ENCODE measurements at places on chromosomes 7 and 10.
A peak's percentile ranks its signal among the peaks of the same experiment; 100 is the strongest.

DNA sequence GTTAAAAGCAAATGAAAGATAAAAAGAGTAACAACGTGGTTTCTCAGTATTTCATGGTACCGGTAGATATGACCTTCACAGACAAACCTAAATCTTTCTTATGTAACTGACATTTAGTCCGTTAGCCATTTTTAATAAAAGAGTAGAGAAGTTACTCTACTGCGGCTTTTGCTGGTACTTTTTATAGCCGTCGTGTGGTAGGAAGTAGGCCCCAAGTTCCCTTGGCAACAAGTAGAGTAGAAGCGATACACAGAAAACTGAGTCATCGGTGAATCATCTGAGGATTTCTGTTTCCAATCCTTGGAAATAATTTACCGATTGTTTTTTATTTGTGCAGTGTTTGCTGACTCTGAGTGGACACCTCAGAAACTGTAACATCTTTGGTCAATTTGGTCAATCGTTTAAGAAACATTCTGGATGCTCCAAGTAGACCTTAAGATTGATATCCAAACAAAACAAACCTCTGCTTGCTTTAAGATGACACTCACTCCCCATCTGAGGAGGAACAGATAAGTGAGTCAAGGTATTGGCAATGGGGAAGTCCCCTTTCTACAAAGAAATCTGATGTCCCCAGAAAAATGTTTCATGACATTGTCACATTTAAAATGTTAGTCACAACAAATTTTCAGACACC, 63.9 kb upstream of the AHR start:
- DNase-seq = peak; percentile 91

DNA sequence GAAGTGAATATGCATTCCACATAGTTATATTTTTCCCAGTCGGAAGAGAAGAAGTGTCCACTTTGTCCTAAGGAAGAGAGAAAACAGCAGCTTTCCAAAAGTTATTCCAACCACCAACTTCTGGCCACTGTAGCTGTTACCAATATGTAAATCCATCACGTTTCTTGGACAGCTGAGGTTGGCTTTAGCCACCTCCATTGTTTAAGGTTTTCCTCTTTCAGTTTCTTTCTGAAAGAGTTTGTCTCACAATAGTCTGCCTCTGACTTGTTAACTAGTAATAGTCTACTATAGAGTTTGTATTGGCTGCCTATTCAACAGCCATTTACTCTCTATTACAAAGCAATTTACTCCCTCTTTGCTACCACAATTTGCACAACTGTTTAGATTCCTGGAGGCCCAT, 457.6 kb upstream of the LRRN3 start:
- no peak for DNase-seq

- DNase-seq = no peak
These were observed 243.7 kb downstream of the INHBA start for GRCh38 chr7:41459183-41459582.

DNA sequence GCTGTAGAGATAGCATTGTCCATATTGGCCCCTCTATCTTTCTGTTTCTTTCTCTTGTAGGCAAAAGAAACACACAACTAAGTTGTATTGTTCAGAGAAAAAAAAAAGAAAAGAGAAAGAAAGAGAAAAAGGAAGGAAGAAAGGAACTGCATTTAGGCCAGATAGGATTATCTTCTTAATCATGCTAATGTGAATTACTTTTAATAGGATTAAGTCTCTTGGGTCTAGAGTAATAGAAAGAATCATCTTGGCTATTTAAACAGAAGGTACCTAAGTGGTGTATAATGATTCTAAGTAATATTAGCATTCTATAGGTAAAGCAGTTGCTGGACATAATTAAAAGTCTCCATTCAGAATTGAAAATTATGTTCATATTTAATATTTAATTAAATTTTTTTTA, 42.2 kb downstream of the GPR85 start:
- DNase-seq = no peak

- DNase-seq = peak; percentile 28
These were observed 13.0 kb upstream of the WIPI2 start for GRCh38 chr7:5177060-5177459.

- no peak for DNase-seq
These were observed 11.1 kb downstream of the PNLIPRP2 start for GRCh38 chr10:116631871-116632295.

- no peak for DNase-seq
These were observed 76.4 kb downstream of the LARP4B start for GRCh38 chr10:855079-855478.

GRCh38 chr10:124348801-124349200, 69.9 kb downstream of the OAT start:
- DNase-seq = no peak

GRCh38 chr10:101030496-101031127, 317 bp downstream of the PDZD7 start:
- DNase-seq = no peak

- no peak for DNase-seq
These were observed 193.5 kb downstream of the MGMT start for GRCh38 chr10:129660569-129660968.

DNA sequence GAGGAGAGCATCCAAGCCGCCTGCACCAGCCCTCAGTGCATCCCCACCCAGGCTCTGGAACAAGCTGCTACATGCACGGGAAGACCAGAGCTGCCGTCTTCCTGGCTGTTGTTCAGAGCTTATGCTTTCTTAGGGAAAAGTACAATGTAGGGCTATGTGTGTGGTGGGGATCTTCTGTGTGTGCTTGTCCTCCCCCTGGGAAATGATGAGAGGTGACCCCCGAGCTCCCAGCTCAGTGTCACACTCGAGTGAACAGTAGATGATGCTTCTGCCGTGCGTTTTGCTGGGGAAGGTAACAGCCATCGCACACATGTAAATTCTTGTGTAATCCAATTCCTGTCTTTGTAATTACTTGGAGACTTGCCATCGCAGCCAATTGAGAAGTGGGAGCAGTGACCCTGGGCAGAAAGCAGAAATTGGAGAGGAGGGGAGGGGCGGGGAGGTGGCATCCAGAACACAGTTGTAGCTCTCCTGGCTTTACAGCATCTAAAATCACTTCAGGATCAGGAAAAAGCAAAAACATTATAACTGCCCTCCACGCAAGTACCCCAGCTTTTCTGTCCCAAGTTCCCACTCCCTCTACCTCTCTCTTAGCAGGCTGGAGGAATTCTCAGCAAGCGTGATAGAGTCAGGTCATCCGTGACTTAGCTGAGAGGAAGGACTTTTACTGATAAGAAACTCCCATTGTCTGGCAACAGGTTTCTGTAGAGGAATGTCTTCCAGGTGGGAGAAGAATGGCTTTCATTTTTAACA, 149.6 kb downstream of the TCF7L2 start:
- peak; percentile 40 for DNase-seq

DNA sequence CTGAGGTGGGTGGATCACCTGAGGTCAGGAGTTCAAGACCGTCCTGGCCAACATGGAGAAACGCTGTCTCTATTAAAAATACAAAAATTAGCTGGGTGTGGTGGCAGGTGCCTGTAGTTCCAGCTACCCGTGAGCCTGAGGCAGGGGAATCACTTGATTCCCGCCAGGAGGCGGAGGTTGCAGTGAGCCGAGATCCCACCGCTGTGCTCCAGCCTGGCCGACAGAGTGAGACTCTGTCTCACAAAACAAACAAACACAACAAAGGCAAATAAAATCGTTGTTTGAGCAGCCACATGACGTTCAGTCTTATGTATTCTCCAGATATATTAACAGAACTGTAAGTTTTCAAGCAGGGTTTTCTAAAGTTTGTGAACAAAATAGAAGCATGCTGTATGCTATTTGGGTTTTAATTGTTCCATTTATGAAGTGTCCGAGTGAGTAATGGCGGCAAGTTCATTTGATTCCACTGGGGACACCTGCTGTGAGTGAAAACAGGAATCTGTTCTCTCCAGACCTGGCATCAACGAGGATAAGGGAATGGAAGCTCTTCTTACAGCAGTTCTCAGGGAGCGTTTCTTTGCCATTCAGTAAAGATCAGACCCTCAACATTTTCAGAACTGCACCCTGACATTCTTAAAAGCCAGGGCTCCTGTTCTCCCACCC, 122.5 kb upstream of the PITRM1 start:
- no peak for DNase-seq

GRCh38 chr10:57628592-57629284, 639.0 kb downstream of the IPMK start:
- no peak for DNase-seq

DNA sequence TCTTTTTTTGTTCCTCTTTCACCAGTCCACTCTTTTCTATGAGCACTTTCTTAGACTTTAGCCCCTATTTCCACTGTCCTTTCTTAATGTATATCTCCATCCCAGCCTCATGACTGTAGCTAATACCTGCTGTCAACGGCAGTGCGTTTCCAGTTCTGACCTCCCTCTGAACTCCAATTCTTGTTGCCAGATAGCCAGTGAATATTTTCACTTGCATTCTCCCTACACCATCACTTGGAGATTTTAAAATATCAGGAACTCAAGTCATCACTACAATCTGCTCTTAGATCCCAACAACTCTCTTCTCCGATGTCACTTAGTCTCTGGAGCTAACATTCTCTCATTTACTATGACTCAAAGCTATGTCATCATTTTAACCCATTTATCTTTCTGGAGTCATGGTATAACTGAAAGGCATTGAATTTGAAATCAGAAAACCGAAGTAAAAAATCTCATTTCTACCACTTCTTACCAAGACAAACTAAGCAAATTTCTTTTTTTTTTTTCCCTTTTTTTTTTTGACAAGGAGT, 5.1 kb upstream of the SLC16A12 start:
- DNase-seq = no peak

- no peak for DNase-seq
These were observed 20.6 kb downstream of the KLHDC10 start for GRCh38 chr7:130090745-130091532.

- peak; percentile 20 for DNase-seq
These were observed 127.5 kb downstream of the DNAJB6 start for GRCh38 chr7:157464111-157464970.

DNA sequence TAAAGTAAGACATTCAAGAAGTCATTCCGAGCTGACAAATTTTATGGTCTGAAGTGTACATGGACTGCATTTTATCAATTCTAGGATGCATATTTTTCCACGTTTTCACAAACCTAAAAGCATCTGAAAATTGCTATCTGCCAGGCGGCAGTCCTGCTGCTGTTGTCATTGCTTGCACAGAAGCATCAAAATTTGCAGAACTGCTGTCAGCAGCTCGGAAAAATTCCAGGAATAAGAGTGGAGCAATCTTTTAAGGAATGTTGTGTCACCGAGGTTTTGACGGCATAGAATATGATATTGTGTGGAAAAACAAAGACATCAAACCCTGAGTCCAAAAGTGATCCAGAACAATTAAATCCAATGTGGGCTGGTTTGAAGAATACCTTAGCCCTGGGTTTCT, 61.4 kb downstream of the CHCHD3 start:
- no peak for DNase-seq

DNA sequence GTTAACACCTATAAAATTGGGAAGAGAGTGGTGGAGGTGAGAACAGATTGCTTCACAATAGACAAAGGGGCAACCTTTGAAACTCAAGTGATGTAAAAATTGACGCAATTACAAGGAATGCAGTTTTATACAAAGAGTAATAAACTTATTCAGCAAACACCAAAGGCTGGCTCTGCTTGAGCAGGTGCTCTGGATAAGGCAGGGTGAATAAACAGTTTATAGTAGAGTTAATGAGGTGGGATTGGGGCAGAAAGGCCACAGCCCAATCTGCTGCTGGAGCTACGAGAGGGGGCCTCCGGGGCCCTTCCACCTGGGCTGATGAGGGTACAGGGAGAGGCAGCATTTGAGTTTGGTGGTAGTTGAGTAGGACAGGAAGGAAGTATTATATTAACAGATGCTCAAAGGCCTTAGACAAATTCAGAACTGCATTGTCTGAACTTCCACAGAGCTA, 6.0 kb downstream of the MUC12 start:
- no peak for DNase-seq

GRCh38 chr10:56505555-56505954, 144.5 kb upstream of the ZWINT start:
- no peak for DNase-seq

- peak; percentile 36 for DNase-seq
These were observed 194.0 kb downstream of the CFTR start for GRCh38 chr7:117673839-117674238.

DNA sequence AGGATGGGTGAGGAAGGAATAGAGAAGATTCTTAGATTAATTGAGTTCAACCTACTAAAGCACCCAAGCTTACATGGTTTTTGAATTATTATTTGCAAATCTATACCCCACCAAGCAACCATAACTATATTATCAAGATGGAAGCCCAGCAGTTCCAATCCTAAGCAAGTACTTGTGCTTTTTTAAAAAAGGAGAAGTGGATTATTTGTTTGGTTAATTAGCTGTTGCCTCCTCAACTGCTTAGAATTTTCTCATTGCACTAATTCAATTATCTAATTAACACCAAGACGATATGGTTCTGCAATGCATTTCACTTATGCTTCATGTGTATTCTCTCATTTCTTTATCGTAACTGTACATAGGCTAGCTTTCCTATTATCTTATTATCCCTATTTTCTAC, 27.3 kb upstream of the WIPF3 start:
- no peak for DNase-seq

DNA sequence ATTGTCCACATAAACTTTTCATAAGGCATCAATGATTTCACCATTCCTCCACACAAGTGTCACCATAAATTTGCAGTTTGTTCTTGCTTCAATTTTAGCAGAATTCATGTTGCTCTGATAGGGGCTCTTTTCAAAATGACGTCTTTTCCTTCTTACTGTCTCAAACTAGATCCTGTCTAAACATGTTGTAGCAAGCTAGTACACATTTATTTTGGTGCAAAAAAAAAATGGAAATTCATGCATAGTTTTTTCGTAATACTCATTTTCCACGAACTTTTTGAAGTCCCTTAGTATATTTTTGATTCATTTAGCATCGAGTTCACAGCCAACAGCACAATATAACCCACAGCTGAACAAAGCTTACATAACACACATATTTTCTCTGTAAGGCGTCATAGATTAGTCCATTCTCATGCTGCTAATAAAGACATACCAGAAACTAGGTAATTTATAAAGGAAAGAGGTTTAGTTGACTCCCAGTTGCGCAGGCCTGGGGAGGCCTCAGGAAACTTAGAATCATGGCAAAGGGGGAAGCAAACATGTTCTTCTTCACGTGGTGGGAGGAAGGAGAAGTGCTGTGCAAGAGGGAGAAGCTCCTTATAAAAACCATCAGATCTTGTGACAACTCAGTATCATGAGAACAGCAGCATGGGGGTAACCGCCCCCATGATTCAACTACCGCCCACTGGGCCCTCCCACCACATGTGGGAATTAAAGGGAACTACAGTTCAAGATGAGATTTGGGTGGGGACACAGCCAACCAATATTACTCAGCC, 301.5 kb downstream of the CCDC3 start:
- DNase-seq = no peak

- DNase-seq = no peak
These were observed 109.4 kb downstream of the PRKAG2 start for GRCh38 chr7:151767557-151767956.

- DNase-seq = peak; percentile 52
These were observed 132.7 kb downstream of the JCAD start for GRCh38 chr10:29926693-29927048.

Data from SJSA1 (cell line).